ENCODE measurements at places on chromosomes 5 and 9.

GRCh38 chr9:88926781-88927505, 64.3 kb upstream of the S1PR3 start:
- no peak for DNase-seq

DNA sequence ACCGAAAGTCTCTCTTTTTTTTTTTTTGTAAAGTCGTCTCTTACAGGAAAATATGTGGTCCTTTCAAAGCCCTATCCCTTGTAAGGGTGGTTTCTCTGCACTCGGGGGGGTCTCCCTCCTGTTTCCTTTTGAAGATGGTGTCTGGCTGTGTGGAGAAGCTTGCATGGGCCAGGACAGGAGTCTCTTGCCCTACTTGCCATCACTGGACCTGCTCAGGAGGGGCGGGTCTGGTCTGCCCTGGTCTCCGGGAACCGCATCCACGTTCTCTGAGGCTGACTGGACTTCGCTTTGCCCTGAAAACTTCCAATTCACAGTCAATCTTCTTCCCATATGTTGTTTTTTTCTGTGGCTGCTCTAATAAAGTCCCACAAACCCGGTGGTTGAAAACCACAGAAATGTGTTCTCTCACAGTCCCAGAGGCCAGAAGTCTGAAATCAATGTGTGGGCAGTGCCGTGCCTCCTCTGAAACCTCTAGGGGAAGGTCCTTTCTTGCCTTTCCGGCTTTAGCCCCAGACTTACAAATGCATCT, 92.9 kb upstream of the IER5L start:
- peak; percentile 14 for DNase-seq

- DNase-seq: no peak
These were observed 1398.7 kb downstream of the PTPRD start for GRCh38 chr9:9214066-9214465.

- no peak for DNase-seq
These were observed 1077.0 kb upstream of the C9orf72 start for GRCh38 chr9:28650327-28650726.

- DNase-seq: no peak
These were observed 29.8 kb downstream of the TDRD7 start for GRCh38 chr9:97441729-97442128.

- DNase-seq: no peak
These were observed 50.2 kb upstream of the RNF38 start for GRCh38 chr9:36450110-36450732.

DNA sequence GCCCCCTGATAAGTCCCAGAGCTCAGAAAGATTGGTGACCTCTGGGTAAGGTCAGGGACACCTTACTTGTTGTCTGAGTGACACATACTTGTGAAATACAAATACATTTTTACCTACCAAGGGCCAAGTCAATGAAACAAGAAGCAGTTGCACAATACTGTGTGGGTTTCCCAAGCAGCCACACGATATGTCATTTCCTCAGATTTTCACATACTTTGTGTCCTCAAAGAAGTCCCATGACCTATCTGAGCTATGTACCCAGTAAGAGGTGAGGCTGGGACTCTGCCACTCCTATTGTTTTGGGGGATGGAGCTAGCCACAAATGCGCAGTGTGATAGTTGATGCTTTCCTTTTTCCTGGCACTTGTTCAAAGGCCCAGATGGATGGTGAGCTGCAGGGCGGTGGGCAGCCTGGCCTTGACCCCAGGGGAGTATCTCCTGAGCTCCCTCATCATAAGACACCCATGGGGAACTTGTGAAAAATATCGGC, 4.8 kb upstream of the SLC25A51 start:
- DNase-seq: peak; percentile 29

- DNase-seq: no peak
These were observed 117.3 kb downstream of the GDNF start for GRCh38 chr5:37722236-37723161.

GRCh38 chr5:18972177-18972576, 1015.8 kb downstream of the CDH18 start:
- no peak for DNase-seq

- DNase-seq: no peak
These were observed 113.9 kb downstream of the DCP2 start for GRCh38 chr5:113090336-113091106.

DNA sequence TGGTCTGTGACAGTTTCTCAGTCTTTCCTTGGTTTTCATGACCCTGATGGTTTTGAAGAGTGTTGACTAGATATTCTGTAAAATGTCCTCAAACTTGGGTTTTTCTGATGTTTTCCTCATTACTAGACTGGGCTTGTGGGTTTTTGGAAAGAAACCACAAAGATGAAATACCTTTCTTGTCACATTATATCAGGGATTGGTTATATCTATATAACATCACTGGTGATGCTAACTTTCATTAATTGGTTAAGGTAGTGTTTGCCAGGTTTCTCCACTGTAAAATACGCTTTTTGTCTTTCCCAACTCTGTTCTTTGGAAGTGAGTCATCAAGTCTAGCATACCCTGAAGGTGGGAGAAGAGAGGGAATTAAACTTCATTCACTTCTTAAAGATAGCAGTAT, 3.3 kb upstream of the IL31RA start:
- no peak for DNase-seq

DNA sequence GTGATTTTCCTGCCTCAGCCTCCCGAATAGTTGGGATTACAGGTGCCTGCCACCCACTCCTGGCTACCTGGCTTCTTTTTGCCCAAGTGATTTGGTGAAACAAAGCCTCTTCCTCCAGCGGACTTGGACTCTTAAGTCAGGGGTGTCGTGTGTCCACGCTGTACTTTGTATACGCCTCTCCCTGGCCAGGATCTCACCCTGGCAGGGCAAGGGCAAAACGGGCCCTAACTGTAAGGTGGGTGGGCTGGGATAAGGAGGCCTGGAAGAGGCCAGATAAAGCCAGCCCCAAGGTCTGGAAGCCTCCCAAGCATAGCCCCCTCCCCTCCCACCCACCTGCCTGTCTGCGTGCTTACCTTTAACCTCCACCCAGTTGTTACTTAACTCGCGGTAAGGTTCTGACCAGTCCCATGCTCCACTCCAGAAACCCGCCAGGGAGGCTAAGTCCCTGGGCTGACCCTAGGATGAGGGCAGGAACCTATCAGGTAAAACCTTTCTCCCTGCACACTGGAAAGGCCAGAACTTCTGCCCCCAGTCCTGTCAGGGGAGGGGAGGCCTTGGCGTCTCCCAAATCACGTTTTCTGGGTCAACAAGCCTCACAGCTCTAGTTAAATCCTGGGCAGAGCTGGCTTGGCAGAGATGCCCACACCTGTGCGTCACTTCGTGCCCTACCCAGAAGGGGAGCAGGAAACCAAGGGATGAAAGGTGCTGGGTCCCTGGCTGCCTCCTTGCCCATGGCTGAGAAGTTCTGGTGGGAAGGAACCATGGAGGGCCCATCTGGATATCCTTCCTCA, 8.4 kb downstream of the CDK9 start:
- DNase-seq: no peak

DNA sequence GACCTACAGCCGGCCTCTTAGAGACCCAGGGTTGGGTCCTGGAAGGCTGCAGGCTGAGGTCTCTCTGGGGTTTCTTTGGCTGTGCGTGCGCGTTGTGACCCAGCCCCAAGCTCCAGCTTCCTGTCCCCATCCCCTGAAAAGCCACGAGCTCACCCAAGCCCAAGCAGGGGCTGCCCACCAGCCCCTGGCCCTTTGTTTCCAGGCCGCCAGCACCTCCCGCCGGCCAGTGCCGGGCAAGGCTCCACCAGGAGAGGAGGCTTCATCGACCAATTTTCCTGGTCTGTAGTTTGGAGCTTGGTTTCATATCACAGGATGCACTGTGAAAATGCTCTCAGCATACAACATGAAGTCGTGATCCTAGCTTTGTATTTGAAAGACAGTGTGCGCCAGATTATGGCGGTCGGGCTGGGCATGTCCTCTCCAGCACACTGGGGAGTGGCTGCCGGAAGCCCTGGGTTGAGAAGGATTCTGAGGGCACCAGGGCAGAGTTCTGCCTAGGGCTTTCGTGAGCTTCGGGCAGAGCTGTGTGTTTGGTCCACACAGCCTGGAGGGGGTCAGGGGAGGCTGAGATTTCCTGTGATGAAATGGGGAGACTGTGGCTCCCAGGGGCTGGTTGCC, 78.6 kb downstream of the COL5A1 start:
- DNase-seq: no peak

GRCh38 chr9:70043689-70044489, at the start of gene MAMDC2:
Gene MAMDC2, plus strand, starts transcription at chr9:70043848. Its CDS starts 350 bp downstream, at chr9:70044198.
- no peak for DNase-seq

- no peak for DNase-seq
These were observed 9.3 kb upstream of the FGD3 start for GRCh38 chr9:92938025-92938424.

- no peak for DNase-seq
These were observed 1242.9 kb upstream of the CDH6 start for GRCh38 chr5:29950416-29951145.

GRCh38 chr9:16243798-16244197, 626.7 kb downstream of the BNC2 start:
- DNase-seq: no peak

DNA sequence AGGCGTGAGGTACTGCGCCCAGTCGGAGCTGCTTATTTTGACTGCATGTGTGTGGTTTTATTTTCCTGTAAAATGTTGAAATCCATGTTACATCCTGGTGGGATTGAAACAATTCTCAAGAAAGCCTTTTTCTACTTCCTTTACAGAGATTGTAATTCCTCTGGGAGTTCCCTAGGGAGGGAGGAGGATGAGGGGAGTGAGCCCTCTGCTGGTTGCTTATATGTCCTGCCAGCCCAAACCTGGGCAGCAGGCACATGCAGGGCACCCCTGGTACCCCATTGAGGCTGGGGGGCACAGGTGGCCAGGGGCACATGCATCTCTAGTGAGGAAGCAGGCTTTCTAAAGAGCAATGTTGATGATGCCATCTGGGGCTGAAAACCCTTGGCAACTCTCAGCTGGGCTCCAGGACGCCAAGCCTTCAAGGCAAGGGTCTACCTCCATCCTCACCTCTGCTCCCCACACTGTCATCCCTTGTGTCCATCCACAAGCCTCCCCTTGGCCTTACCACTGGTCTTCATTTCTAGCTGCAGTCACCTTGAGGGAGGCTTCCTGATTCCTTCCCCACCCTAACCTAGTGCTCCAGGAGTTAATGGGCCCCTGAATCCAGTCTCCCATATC, 84.7 kb upstream of the TNFSF8 start:
- DNase-seq: no peak

GRCh38 chr5:58330781-58331180, 129.1 kb downstream of the PLK2 start:
- no peak for DNase-seq

- no peak for DNase-seq
These were observed 2.5 kb upstream of the RHOBTB3 start for GRCh38 chr5:95728494-95729114.

- no peak for DNase-seq
These were observed 69.9 kb downstream of the MAMDC2 start for GRCh38 chr9:70113403-70114022.

DNA sequence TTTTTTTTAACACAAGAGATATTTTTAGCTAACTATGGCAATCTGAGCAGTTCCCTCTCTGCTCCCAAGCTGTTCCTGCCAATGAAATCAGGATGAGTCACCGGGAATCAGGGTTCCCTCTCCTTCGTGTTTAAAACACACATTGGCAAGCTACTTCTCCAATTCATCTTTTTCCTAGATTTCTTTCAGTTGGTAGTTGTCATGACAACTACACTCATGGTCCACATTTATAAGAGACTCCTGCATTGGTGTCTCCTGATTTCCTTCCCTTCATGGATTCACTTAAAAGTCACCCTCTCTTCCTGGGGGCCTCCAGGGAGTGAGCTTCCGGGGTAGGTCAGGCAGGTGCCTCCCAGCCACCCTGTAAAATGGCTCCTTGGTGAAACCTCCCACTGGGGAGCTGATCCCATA, 72.3 kb upstream of the NIPAL4 start:
- DNase-seq: no peak

- no peak for DNase-seq
These were observed 145.3 kb upstream of the SMARCA2 start for GRCh38 chr9:1869843-1870242.

GRCh38 chr9:126171641-126172040, 155.0 kb upstream of the MVB12B start:
- DNase-seq: no peak

DNA sequence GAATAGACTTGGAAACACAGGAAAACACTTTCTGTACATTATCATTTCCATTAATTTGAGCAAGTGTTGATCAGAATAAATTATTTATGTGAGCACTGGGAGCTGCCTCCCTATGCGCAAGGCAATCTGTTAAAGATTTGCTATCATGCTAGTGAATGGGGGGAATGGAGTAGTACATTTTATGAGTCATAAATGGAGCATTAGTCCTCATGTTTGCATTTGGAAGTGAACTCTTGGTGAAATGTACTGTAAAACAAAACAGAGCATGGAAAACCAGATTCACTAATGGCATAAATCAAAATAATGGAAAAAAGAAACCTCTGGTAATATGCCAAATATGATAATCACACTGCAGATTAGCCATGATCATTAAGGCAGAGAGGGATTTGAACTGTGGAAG, 40.5 kb upstream of the TMC1 start:
- DNase-seq: no peak

DNA sequence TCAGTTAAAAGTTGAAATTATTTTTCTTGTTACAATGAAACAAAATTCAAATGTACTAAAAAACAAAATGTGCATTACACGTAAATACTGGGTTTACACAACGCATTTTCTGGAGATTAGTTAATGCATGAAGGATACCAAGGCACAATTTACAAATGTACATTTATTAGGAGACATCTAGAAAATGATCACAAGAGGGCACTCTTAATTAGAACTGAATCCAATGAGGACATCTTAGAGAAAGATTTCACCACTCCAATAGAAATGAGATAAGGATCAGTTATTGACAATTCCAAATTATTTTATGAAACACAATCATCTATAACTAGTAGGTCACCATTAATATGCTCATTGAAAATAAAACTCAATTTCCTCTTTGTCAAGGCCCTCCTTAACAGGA, 36.6 kb upstream of the CDH12 start:
- no peak for DNase-seq

DNA sequence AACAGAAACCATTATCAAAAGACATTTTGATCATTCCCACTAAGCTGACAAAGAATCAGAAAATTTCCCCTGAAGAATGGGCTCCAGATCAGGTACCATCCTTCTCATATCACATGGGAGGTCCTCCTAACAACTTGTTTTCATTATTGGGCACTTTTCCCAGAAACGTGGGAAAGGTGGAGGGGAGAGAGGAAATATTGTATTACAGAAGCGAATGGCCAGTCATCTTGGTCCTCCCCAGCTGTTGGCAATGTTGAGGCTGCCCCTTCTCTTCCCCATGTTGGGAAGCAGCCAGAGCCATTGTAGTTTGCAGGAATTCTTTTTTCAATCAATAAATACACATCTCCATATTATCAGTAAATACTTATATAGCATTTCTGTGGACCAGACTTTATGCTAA, 126.2 kb upstream of the ZNF608 start:
- no peak for DNase-seq

DNA sequence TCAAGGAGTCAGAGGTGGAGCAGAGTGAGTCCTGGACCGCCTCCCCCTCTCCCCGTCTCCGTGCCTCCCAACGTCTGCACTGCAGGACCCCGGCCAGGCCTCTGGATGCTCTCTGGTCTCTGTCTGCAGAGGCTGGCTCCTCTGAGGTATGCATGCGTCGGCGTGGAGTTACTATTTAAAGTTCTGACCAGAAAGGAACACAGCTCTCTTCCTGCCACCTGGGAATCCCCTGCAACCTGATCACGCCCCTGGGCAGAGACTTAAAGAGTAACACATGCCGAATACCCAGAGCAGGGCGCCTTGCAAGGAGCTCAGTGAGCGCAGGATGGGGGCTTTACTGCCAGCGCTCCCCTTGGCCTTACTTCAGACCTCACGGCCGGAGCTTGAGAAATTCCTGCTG, 16.0 kb downstream of the ANXA6 start:
- DNase-seq: no peak
